ENCODE measurements at places on chromosomes 1 and 21.

GRCh38 chr1:34320053-34320669, 143.5 kb downstream of the C1orf94 start:
- DNase-seq = no peak

DNA sequence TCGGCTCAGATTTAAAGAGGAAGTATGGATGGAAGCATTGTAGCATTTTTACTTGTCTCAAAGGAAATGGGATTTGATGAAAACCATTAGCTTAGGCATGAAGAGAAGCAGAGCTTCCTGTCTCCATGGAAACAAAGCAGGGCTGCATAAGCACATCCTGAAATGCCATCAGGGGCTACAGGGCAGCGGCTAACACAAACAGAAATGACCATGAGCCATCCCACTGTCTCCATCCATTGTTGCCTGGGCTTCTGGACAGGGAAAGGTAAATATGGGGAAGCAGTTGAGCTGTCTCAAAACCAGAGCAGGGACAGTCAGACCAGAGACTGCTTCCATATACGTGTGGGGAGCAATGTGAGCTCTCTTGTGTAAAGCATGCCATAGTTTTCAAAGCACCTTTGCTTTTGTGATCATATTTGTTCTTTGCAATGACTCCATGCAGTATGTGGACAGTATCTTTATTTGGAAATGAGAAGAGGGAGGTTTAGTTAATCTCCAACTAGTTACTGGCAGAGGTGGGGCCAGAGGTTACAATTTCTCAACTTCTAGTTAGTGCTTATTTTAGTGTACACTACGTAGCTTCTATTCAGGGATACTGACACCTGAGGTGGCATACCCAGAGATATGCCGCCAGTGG, 176.1 kb downstream of the CACNA1E start:
- DNase-seq = no peak

GRCh38 chr1:29621826-29622435, 385.6 kb downstream of the PTPRU start:
- no peak for DNase-seq

GRCh38 chr1:201742955-201743805, 85.8 kb upstream of the IPO9 start:
- DNase-seq = no peak

Data from activated CD8-positive, alpha-beta memory T cell treated with anti-CD3 and anti-CD28 coated beads for 1 hour (primary cell).